NCI-H1417 (cell line): ENCODE measurements at places on chromosomes 2 and 18.
A peak's percentile ranks its signal among the peaks of the same experiment; 100 is the strongest.

DNA sequence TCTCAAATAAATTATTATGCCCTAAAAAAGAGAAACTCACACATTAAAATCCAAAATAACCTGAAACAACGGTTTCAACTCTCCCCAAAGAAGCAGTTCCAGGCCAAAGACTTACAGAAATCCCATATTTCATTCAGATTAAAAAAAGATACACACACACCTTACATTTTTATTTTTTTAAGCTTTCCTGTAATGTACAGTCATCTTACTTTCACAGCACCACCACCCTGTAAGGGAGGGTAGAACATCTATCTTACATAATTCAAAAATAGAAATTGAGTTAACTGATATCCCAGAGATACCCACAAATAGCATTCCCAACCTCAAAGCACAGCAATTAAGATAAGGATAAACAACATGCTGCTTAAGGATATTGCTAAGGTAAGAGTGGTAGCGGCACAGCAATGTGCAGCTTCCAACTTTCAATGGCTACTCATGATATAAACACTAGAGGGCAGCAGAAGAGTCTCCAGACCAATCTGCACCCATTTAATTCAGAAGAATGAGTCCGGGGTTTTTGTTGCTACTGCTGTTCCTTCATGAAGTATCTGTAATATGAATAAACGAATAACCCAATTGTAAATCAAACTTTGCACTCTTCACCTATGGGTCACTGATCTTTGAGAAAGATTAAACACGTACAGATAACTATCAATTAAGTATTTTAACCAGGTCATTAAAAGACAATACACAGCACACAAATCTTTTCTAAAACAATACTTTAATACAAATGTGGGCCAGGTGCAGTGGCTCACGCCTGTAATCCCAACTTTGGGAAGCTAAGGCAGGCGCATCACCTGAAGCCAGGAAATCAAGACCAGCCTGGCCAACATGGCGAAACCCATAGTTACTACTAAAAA lies 11.3 kb downstream of the GFPT1 start:
- DNase-seq: peak; percentile 89

- peak; percentile 52 for DNase-seq
Observed at GRCh38 chr2:221500501-221501209, 71.4 kb downstream of the EPHA4 start.

DNA sequence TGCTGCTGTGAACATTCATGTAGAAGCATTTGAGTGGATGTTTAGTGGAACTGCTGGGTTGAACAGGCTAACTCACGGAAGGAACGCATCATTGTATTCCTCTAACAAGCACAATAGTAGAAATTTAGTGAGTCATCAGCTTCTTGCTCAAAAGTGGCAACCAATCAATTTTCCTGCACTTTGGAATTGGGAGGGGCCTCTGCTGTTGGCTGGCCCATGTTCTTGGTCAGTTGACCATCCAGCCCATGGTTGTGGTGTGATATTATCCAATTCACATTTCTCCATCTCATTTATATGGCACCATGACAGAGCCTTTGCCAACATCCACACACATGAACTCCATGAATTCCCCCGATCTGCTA lies 95.0 kb downstream of the TNFRSF11A start:
- DNase-seq: no peak

- no peak for DNase-seq
Observed at GRCh38 chr2:239187464-239188253, 213.2 kb downstream of the HDAC4 start.

GRCh38 chr2:80365762-80366161 lies 61.2 kb upstream of the LRRTM1 start:
- DNase-seq: no peak

DNA sequence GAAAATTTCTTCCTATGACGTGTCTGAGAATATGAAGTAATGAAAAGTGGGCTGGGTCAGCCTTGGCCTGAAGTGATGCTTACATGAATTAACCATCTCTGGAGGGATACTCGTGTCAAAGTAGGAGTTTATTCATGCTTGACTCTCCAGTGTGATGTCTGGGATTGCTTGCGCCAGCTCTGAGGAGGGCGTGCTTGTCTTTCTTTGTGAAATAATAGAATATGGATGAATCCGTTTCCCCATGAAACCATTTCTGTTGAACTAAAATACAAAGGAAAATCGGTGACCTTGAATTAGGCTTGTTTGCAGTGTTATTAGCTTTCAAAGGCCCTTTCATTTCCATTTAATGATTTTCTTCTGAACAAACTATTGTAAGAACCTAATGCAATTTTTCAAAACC lies 77.9 kb downstream of the EML6 start:
- DNase-seq: peak; percentile 9

- DNase-seq: no peak
Observed at GRCh38 chr2:25711675-25712354, 38.4 kb upstream of the DTNB start.

- no peak for DNase-seq
Observed at GRCh38 chr2:98327776-98328175, 18.5 kb upstream of the CNGA3 start.

DNA sequence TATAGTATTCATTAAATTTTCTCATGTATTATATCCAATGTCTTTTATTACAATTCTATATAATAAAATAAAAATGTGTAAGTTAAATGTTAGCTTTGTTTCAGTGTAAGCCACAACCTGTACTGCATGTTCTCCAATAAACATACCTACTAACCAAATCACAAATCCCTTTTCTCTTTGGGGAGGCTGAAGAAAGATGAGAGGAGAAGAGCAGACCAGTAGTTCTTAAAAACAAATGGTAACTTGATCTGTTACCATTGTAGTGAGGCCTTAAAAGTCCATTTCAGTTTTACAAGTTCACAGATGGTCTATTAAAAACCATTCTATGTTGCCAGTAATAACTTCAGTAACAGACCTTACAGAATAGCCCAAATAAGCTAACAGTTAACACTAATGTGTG lies 100.5 kb downstream of the SOS1 start:
- DNase-seq: no peak

- no peak for DNase-seq
Observed at GRCh38 chr2:101521487-101521886, 46.6 kb upstream of the RFX8 start.

DNA sequence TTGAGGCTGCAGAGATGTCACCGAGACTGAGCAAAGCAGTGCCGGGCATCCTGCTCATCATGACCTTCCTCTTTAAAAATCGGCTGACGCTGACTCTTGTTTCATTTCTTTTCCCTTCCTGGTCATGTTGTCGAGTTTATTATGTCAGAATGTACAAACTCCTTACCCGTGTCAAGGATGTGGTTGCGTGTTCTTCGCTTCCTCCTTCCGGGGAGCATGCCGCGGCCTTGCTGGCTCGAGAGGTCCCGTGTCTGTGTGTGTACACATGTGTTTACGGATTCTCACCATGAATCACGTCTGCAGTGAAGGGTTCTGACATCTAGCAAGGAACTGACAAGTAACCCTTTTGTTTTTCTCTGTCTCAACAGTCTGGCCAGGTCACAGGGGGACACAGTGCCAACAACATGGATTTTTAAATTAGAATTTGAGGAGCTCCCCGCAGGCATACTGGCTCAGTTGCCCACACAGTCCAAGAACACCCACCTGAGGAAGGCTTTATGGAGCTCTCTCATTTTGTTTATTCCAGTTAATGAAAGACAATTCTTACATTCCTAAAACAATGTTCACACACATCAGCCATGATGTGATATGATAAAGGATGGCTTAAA lies 60.2 kb downstream of the MYT1L start:
- no peak for DNase-seq

GRCh38 chr2:46506131-46506706 lies 26.9 kb downstream of the TMEM247 start:
- DNase-seq: no peak

DNA sequence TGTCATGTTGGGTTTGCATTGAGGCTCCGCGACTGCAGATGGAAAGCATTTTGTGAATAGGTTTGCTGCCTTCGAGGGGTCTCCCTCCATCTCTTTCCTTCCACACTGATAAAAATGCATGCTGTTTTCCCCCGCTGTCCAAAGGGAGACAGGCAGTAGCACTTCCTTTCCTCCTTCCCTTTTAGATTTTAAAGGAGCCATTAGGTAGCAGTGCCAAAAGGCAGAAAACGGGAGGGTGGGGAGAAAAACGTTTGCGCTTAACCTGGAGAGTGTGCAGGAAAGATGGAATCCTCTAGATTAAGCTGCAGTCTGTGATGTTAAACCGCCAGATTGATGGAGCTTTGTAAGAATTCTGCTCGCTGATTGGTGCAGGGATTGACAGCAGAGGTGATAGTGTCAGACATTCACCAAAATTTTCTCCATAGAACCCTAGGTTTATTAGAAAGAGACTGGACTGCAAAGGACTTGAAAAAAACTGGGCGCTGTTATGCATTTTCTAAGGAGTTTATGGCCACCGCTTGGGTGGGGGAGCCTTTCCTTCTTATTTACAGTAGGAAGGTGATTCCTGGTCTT lies 688 bp downstream of the MAPRE2 start:
- DNase-seq: peak; percentile 88

DNA sequence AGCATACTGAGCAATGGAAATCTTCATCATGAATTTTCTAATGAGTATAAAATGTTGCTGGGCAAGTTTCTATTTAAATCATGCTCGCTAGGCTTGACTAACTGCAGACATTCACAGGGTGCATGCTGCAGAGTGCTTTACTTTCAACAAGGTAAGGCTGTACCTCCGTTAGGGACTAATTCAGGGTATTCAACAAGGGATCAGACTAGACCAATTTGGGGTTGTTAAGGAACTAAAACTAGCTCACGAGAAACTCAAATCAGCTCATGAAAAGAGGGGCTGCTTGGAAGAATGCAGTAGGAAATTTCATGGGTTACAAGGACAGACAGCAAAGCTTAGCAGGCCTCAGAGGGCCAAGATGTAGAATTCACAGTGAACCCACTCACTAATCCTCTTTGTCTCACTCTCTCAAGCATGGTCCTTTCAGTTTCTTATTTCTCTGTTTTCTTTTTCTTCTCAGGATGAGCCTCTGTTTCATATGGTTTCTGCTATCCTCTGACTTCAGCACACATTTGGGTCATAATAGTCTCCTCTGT lies 2.2 kb downstream of the MYO3B start:
- DNase-seq: no peak

GRCh38 chr2:150410809-150411208 lies 76.7 kb downstream of the RND3 start:
- DNase-seq: no peak
